ENCODE measurements at places on chromosomes 4 and X. TPM values are rescaled to one million over a fixed set of nuclear protein-coding genes. Genes with fewer than 3 reads are reported as not detected.

DNA sequence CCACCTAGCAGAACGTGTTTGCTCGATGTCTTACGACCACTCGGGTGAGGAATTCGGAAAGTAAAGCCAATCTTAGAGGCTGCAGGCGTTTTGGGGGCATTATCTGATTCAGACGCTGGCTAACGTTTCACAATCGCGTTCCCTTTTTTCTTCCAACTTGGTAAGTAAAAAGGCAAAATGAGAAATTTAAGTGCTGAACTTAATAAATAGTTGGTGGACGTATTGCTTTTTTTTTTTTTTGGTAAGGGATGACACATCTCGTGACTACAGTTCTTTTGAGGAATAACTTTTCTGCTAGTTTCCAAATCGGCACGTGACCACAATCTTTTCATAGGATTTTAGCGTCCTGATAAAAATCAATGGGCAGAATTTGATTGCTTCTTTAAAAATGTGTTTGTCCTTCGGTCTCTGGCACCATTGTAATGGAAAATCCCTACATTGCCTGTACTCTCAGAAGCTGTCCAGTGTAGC is 848 bp downstream of the RAB9A start:
- peaks cover 13% of the 10 kb centered on the region for H3K36me3 ChIP-seq
- peak overlapping the region; percentile 85 for H3K4me3 ChIP-seq
- H3K4me1 ChIP-seq, result peaks cover 68% of the 10 kb centered on the region
- H3K27me3 ChIP-seq, result no peaks in the 10 kb centered on the region
- DNase-seq, result no peak

DNA sequence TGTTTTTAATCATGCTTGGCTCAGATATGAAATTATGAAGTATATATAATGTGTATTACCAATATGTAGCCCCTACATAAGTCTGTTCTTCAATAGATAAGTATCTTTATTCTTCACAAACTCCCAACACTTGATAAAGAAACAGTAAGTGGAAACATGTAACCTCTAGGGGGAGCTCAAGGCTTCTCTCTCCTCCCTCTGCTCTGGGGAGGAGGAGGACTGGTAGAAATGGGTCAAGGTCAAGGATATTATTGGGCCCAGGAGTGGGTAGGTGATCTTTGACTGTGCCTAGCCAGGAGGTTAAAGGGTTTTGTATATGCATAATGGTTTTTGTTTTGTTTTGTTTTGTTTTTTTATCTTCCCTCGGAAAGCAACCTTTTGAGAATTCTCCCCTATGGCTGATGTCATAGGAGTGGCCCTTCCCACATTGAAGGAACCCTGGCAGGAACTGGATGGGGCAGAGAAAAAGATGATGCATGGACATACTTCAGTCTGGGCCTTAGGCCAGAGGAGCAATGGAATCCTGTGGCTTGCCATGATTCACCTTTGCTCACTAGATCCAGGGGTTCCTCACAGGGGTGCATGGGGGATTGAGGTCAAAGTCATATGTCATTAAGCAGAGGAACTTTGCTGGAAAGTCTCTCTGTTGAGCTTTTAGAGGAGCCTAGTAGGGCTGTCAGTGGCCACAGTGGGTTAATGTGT is 460.3 kb downstream of the MID1IP1 start:
- peaks cover 52% of the 10 kb centered on the region for H3K4me1 ChIP-seq
- peaks cover 12% of the 10 kb centered on the region for H3K36me3 ChIP-seq
- peak overlapping the region; percentile 32 for H3K27ac ChIP-seq
- H3K4me3 ChIP-seq, result no peak overlapping the region

DNA sequence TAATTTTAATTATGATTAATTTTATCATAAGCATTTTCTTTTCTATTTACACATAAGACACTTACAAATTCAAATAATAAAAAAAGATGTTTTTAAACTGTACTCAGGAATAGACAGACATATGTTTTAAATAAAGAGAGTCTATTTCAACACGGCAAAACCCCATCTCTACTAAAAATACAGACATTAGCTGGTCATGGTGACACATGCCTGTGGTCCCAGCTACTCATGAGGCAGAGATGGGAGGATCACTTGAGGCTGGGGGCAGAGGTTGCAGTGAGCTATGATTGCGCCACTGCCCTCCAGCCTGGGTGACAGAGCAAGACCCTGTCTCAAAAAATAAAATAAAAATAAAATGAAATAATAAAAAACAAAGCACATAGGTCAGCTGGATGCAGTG is 14.8 kb downstream of the FAM9B start:
- H3K4me3 ChIP-seq, result no peak overlapping the region
- H3K4me1 ChIP-seq, result no peaks in the 10 kb centered on the region

- H3K27ac ChIP-seq, result no peak overlapping the region
- DNase-seq, result peak; percentile 31
- no peaks in the 10 kb centered on the region for H3K4me1 ChIP-seq
Measured at GRCh38 chrX:147550217-147550616, 361.5 kb upstream of the FMR1 start.

- H3K27me3 ChIP-seq, result no peaks in the 10 kb centered on the region
- H3K4me3 ChIP-seq, result no peak overlapping the region
- no peak overlapping the region for H3K27ac ChIP-seq
- H3K4me1 ChIP-seq, result no peaks in the 10 kb centered on the region
- DNase-seq, result no peak
Measured at GRCh38 chrX:68672581-68673318, 25.3 kb downstream of the STARD8 start.

Gene UGT2A1
- not detected for total RNA-seq

Gene ODAPH
- not detected for total RNA-seq

Gene SSX2B
- total RNA-seq, result not detected

Measured in activated CD4-positive, alpha-beta T cell treated with anti-CD3 and anti-CD28 coated beads for 36 hours (primary cell).